ENCODE measurements at places on chromosomes 1 and 21. TPM values are rescaled to one million over a fixed set of nuclear protein-coding genes. Genes with fewer than 3 reads are reported as not detected.

The GJA5 gene
- total RNA-seq: 77.2 TPM

The TMEM59 gene
- total RNA-seq: 294 TPM

The L1TD1 gene
- 0.84 TPM for total RNA-seq

DNA sequence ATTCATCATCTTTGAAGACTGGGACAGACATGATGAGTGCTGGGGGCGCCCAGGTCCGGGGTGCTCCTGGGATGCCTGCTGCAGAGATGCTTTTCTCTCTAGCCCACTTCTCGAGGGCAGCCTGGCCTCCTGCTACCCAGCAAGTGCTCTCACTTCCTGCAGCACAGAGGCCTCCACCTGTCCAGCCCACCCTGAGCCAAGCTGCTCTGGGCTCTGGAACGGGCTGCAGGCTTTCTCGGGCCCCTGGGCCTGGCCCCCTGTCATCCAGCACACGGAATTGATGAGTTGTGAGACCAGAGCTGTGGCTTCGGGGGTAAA is 469.5 kb upstream of the VAMP3 start:
- DNase-seq: no peak

GRCh38 chr1:77797991-77798390 is 18.5 kb downstream of the MIGA1 start:
- no peak for DNase-seq

DNA sequence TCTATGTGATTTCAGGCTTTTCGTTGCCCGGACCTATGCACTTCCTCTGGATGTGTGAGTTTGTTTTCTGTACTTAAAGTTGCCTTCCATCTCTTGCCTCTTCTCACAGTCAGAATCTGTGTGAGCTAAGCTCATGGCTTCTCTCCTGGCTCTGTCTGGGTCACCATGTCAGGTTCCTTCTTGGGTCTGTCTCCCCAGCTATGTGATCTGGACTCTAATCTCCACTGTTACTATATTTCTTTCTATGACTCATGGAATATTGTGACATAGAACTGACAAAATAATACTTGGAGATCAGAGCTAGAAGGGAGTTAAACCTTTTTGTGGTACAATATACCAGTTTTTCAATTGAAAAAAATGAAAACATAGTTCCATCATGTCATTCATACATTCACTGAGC is 172.7 kb upstream of the FGGY start:
- no peak for DNase-seq

GRCh38 chr1:62325681-62326080 is 6.4 kb upstream of the KANK4 start:
- DNase-seq: no peak

GRCh38 chr21:25997788-25998611 is 172.6 kb downstream of the APP start:
- no peak for DNase-seq

DNA sequence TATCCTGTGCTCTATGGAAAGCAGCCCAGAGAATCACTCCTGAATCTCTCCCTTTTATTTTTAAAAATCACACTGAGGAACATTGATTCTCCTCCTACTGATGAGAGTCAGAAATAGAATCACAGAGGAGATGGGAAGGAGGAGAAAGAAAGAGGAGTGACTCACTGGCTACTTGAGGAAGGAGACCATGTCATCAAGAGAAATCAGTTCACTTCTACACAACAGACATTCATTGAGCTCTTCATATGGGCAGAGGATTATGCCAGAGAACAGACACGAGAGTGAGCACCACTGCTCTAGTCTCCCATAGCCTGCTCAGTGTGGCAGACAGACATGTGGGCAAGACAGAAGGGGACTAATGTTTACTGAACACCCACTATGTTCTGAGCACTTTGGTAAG is 44.2 kb downstream of the RAB3B start:
- DNase-seq: no peak

Measured in aorta (tissue), 5 donors.